Fibroblast of skin of right quadriceps (primary cell): ENCODE measurements at places on chromosomes 4 and X.

- no peak for DNase-seq
Observed at GRCh38 chr4:42778349-42778748, 114.2 kb upstream of the GRXCR1 start.

GRCh38 chr4:111780965-111781364 lies 364.3 kb upstream of the FAM241A start:
- no peak for DNase-seq

DNA sequence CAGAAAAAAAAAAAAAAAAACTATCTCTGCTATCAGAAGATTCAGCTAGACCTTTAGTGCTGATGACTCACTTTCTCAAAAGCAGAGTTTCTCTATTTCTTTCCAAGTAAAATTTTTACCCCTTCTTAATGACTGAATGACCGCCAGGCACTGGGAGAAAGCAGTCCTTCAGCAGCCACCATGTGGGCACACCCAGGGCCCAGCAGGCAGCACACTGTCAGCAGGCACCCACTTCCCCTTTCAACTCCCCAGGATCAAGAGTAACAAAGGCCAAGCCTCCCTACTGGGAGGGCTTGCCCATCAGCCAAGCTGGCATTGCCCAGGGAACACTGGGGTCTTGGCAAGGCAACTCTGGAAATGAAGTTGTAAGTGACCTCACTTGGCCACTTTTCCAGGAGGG lies 201.9 kb upstream of the MAMLD1 start:
- peak; percentile 18 for DNase-seq

GRCh38 chrX:10212395-10212794 lies 55.6 kb downstream of the CLCN4 start:
- no peak for DNase-seq

DNA sequence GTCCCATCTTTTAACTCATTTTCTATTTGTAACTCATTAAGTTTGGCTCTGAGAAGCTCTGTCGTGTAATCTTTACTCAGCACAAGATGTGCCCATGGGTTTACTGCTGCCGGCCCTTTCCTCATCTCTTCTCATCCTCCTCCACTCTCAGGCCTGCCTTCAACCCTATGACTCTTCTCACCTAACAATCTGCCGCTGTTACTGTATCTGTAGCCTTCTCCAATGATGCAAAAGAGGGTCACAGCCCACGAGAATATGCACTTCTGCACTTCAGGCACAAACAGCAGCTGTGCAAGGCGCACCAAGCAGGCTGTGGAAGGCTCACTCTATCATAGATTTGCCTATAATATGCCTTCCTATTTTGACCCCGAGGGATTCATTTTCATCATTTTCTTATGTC lies 546.5 kb upstream of the GALNTL6 start:
- no peak for DNase-seq

GRCh38 chr4:7782783-7783182 lies 156.9 kb downstream of the AFAP1 start:
- no peak for DNase-seq

GRCh38 chr4:105536601-105537000 lies 15.8 kb upstream of the ARHGEF38 start:
- no peak for DNase-seq

GRCh38 chr4:52903273-52903672 lies 41.2 kb downstream of the RASL11B start:
- no peak for DNase-seq

GRCh38 chrX:140733766-140734342 lies 24.3 kb downstream of the LINC00632 start:
- DNase-seq = peak; percentile 45

- no peak for DNase-seq
Observed at GRCh38 chr4:10458177-10458576, 951 bp upstream of the ZNF518B start.

DNA sequence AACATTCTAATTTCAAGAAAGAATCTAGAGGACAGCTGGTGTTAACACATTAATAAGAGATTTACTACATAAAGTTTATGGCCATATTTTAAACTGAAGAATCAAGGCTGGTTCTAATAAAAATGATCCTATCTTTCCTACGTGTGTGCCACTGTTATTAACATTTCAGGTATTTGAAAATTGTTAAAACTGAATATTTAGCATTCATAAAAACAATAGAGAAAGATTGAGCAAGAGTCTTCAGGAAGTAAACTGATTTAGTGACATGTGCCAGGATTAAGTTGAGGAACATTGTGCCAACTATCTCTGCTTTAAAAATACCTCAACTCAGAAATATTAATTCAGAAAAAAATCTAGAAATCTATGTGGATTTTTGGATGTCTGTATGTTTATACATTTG lies 810.1 kb downstream of the FAT4 start:
- DNase-seq = no peak

- peak; percentile 40 for DNase-seq
Observed at GRCh38 chr4:105979506-105979905, 84.2 kb downstream of the NPNT start.

DNA sequence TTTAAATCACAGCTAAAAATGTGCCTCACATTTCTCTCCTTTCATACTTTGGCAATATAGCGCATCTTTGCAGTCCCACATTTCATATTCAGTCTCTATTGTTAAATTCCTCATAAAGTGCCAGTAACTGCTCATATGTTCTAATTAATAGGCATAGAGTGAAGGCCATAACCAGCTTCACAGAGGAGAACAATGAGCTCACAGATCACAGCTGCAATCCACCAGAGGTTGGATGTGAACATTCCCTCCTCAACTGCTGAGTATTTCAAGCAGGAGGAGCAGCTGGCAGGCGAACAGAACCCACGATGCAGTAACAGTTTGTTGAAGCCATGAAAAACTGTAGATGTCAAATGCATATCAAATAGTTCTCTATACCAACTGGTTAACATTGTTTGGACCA lies 2088.7 kb upstream of the AGA start:
- no peak for DNase-seq

- peak; percentile 79 for DNase-seq
Observed at GRCh38 chr4:177596035-177596434, 153.8 kb upstream of the AGA start.

DNA sequence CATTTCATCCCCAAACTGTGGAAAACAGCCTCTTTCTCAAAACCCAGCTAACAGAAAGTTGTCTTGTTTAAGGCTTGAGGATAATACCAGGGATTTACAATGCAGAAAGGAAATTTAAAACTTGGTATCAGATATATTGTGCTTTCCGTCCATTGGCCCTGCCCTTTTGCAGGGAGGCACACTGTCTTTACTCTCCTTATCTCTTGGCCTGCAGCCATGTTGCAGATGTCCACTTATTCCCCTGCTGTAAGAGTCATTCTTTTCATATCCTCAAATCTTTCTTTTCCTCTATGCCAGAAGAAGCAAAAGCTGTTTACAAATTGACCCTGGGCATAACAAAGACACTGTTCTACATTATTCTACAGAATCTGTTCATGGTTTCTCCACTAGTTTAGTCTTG lies 75.6 kb upstream of the DYNLT3 start:
- DNase-seq = no peak

- no peak for DNase-seq
Observed at GRCh38 chrX:149490100-149490499, 15.0 kb downstream of the IDS start.

DNA sequence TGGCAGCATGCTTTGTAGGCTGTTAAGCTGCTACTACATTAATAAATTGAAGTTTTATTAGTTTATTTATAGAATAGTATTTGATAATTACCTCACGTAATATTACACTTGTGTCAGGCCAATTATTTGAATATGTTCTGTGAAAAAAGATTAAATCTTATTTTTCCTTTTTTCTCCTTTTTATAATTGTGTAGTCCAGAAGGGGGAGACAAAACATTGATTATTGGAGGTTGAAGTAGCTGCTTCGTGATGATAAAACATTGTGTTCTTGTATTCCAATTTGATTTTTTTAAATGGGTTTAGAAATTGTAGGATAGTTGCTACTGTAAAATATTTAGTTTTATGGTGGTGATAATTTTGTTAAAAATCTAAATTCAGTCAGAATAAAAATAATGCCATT lies 85.7 kb downstream of the DIAPH2 start:
- peak; percentile 9 for DNase-seq

DNA sequence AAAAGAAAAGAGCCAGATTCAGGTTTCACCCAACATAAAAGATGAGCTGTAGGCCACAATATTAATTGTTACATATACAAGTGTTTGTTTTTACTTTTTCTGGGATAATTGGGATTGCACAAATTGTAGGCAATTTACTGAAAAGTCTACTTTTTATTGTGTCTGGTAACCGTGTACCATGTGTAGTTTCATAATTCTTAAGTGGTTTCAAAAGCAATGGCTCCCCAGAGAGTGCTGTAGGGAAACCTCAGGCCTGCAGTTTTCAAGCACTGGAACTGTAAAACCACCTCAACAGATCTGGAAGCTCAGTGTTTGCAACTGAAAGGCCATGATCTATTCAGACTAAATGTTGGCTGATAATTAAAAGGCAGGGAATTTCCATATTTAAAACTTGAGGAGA lies 53.9 kb upstream of the MMAA start:
- peak; percentile 30 for DNase-seq

- no peak for DNase-seq
Observed at GRCh38 chr4:145014365-145014764, 83.6 kb downstream of the ANAPC10 start.

DNA sequence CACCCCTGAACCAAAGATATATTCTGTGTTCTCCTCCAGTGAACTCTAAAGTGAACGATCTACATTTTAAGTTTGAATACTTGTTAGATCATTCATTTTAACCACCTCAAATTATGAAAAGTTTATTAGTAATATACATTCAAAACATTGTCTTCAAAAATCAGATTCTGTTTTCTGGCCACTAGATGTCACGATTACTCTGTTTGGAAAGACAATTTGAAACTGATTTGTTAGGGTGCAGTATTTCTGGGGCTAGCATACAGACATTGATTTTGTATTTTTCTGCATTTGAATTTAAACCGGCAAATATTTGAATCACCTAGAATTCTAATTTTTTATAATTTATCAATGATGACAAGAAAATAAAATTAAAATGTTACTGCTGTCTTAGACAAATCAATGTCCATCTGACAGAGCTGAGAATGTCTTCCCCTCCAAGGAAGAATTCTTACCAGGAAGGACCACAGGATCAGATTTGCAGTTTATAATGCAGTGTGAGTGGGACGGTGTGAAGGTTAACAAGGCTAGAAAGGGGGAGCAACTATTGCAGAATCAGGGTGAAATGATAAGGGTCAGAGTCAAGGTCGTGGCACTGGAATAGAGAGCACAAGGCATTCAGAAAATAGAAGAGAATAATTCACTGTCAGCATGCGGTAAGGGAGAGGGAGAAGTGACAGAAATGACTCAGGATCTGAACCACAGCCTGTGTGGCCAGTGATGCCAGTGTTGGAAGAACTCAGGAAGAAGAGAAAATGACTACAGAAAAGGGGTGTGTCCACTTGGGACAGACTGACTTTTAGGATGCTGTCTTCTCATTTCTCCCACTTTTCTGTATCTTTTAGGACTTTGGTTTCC lies 91.6 kb downstream of the ANXA10 start:
- peak; percentile 49 for DNase-seq

GRCh38 chrX:22959204-22959920 lies 40.4 kb upstream of the DDX53 start:
- DNase-seq = no peak

GRCh38 chrX:25389266-25389665 lies 373.5 kb upstream of the ARX start:
- no peak for DNase-seq

DNA sequence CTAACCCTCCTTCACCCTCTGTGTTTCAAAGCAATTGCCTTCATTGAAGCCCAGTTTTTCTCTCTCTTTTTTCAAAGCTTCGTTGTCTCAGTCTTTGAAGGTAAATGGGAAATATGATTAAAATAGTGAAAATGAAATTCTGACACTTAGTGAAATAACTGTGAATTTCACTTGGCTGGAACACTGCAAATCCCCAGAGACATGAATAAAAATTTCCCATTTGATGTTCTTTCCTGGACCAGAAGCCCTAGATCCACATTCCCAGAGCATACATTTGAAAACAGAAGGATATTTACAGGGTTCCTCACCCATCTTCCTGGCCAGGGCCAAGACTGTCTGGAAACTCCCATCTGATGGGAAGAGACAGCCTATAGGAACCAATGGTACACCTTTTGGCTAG lies 45.0 kb downstream of the SLC2A9 start:
- DNase-seq = no peak

- no peak for DNase-seq
Observed at GRCh38 chr4:3091464-3091863, 17.0 kb downstream of the HTT start.

GRCh38 chr4:95362906-95363558 lies 185.7 kb downstream of the UNC5C start:
- peak; percentile 10 for DNase-seq

DNA sequence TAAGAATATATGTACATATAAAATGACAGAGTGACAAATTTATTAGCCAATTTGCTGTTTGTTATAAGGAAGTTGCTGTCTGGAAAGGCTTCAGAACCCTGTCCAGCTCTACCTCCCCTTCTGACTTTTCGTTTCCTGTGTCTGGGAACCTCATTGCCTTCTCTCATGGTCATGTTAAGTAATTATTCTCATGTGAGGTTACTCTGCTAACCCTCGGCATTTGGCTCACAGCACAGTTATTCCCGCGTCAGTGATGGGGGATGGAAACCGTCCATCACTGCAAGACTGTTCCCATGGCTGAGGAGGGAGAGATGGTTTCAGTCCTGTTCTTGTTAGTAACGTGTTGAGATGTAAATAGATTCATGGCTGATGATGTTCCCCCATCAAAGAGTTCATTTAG lies 11.9 kb downstream of the EDNRA start:
- DNase-seq = peak; percentile 87

DNA sequence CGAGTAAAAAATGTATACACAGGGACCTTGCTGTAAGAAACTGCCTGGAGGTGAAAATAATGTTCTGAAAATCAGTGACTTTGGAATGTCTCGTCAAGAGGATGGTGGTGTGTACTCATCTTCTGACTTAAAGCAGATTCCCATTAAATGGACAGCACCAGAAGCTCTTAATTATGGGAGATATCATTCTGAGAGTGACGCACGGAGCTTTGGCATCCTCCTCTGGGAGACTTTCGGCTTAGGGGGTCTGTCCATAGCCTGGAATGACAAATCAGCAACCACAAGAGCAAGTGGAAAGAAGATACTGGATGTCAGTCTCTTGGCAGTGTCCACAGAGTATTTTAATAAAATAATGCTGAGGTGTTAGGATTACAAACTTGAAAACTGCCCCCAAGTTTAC lies 129.4 kb downstream of the THOC2 start:
- peak; percentile 54 for DNase-seq

GRCh38 chr4:178681871-178682270 lies 1239.6 kb upstream of the AGA start:
- no peak for DNase-seq

DNA sequence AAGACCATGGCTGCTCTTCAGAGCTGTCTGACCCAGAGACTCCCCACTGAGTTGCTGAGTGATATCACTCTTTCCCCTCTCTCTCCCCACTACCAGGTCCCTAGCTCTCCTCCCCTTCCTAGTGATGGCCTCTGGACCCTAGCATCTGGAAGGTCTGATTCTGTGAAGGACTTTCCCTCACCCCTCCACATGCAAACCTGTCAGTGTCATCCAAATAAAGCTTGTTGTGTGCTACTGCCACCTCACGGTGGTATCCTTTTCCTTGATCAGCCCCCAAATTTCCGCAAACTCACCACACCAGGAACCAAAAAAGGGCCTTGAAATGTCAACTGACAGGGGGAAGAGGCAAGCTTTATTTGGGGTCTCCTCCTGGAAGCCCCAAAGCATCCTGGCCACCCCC lies 500.2 kb downstream of the IDS start:
- no peak for DNase-seq
